Fibroblast of skin of right quadriceps (primary cell): ENCODE measurements at places on chromosomes 1 and 21.
A peak's percentile ranks its signal among the peaks of the same experiment; 100 is the strongest.

DNA sequence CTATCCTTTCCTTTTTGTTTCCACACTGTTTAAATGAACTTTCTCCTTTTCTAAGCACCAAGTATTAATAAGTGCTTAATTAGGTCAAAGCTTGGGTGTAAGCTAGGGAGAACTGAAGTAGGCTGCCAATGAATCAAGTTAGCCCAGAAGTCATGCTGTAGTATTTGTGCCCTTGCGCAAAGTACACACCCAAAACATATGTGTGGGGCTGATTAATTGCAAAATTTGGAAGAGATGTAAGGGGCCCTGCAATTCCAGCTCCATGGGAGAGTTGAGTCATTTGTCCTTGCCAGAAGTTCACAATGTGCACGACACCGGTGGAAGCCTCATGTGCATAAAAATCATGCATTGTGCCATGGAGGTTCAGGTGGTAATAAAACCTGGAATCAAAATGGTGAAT lies 18.6 kb upstream of the NTNG1 start:
- DNase-seq = no peak

GRCh38 chr21:34545079-34545884 lies 33.3 kb upstream of the KCNE1 start:
- DNase-seq = peak; percentile 92

- DNase-seq = no peak
Observed at GRCh38 chr1:183604815-183605214, 14.6 kb upstream of the NCF2 start.

- DNase-seq = no peak
Observed at GRCh38 chr21:41769111-41769510, 2.3 kb upstream of the RIPK4 start.

- DNase-seq = peak; percentile 50
Observed at GRCh38 chr1:235843461-235843961, 23.2 kb downstream of the LYST start.

DNA sequence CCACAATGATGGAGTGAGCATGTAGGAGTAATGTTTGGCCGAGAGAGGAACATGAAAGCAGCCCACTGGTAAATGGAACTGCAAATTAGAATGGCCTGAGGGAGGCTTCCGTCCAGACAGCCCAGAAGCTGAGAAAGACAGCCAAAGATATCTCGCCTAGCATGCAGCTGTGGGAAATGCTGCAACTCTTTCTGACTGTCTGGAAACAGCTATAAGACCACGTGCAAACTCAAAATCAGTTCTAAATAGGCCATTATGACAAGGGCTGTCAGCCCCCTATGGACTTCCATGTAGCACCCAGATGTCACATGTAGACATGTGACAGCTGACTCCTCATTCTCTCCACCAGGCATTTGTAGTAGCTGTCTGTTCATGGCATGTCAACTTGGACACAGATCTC lies 62.9 kb upstream of the ATP1A1 start:
- no peak for DNase-seq

DNA sequence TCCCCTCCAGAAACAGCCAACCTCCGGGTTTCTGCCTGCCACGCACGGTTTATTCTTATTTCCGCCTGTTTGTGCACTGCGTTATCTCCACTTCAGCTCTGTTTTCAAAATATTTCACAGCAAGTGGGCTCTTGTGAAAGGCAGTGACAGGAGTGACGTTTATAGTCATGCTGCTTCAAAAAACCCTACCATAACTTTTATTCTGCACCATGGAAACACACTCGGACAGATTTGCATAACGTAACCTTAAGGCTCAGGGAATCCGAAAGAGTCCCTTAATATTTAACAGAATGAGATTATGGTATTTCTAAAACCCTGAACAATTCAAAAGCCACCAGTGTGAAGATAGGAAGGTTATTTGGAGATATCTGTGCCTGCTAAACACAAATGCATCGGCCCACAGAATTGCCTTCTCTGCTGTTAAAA lies 782 bp upstream of the SDE2 start:
- DNase-seq = no peak

- no peak for DNase-seq
Observed at GRCh38 chr1:167434306-167434705, 84.0 kb downstream of the CD247 start.

DNA sequence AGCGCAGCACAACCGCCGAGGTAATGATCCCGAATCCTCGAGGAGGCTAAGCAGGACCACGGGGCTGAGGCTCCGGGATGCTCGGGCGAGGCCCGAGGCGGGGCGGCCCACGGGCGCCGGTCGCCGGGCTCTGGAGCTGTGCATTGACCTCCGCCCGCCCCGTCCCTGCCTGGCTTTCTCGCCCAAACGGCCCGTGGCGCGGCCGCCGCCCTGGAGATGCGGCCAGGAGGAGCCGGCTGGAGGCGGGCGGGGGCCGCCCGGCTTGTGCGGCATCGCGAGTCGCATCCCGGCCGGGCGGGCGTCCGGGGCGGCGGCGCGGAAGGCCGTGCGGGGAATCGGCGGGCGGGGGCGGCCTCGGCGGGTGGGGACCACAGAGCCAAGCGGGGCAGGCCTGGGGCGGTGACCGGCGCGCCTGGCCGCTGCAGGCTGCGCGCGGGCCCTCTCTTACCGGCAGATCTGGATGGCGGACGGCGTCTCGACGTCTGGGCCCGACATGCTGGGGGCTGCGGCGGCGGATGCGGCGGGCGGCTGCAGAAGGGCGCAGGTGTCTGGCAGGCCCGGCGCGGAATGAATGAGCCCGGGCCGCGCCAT lies 663 bp downstream of the ACOT7 start:
- DNase-seq = no peak

- no peak for DNase-seq
Observed at GRCh38 chr21:28865488-28866186, 127.0 kb downstream of the LTN1 start.

GRCh38 chr1:226934483-226935237 lies 5.4 kb upstream of the COQ8A start:
- DNase-seq = no peak

- DNase-seq = peak; percentile 18
Observed at GRCh38 chr1:198656500-198656932, 17.7 kb downstream of the PTPRC start.

- peak; percentile 80 for DNase-seq
Observed at GRCh38 chr1:155255243-155256007, at the start of gene ENTREP3. ENTREP3 (minus strand) TSS chr1:155255483; CDS start chr1:155254877, 606 bp downstream.

- DNase-seq = no peak
Observed at GRCh38 chr1:152645146-152645545, 18.0 kb upstream of the LCE2D start.

- no peak for DNase-seq
Observed at GRCh38 chr1:109824349-109825115, 60.8 kb upstream of the EPS8L3 start.

GRCh38 chr1:222761083-222761482 lies 24.1 kb downstream of the FAM177B start:
- no peak for DNase-seq

GRCh38 chr1:109610609-109611307 lies 8.7 kb downstream of the GNAT2 start:
- DNase-seq = peak; percentile 56

GRCh38 chr1:31238986-31239613 lies 587 bp downstream of the NKAIN1 start:
- no peak for DNase-seq

DNA sequence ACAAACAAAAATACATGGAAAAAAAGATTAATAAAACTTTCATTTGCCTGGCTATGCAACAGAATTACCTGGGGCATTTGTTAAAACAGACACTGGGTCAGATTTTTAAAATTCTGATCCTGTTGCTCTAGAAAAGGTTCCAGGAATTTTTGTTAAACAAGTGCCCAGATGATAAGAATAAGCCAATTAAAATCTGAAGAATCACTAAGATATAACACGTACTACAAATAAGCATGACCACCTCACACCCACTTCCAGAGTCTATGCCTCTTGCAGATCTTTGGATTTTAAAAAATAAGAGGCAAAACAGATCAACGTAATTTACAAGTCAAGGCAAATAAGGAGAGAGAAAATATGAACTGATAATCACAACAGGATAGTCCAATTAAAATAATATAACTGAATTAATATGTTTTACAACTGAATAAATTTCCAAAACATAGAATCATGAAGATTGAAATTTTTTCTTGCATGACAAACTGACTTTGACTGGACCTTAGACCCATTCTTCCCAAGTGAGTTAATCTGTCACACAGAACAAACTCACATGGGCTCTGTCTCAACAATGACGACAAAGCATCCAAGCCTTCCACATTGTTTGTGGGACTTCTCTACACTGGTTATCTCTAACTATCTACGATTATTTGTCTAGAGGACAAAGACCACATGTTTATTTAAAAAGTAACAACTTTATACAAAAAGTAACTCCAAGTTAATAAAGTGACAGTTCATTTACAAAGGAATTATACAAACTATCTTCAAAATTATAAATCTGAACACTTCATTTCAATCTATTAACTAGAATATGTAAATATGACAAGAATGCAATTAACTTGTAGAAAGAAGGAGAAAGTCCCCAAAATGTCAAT lies 56.9 kb downstream of the COP1 start:
- DNase-seq = no peak

DNA sequence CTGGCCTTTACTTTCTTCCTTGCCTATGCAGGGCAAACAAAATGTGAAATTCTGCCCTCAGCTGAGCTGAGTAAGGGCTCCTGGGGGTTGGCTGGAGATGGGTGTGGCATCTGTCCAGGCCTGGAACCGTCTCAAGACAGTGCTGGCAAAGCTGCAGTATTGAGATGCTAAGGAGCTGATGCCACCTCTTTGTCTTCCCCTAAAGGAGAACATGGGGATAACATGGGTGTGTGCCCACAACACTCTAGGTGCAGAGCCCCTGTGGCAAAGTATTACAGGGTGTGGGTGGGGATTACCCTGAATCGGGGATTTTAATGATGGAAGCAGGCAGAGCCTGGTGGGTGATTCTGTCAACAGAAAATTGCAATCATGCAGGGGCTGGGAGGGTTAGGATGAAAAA lies 2.5 kb upstream of the ST3GAL3 start:
- DNase-seq = no peak

DNA sequence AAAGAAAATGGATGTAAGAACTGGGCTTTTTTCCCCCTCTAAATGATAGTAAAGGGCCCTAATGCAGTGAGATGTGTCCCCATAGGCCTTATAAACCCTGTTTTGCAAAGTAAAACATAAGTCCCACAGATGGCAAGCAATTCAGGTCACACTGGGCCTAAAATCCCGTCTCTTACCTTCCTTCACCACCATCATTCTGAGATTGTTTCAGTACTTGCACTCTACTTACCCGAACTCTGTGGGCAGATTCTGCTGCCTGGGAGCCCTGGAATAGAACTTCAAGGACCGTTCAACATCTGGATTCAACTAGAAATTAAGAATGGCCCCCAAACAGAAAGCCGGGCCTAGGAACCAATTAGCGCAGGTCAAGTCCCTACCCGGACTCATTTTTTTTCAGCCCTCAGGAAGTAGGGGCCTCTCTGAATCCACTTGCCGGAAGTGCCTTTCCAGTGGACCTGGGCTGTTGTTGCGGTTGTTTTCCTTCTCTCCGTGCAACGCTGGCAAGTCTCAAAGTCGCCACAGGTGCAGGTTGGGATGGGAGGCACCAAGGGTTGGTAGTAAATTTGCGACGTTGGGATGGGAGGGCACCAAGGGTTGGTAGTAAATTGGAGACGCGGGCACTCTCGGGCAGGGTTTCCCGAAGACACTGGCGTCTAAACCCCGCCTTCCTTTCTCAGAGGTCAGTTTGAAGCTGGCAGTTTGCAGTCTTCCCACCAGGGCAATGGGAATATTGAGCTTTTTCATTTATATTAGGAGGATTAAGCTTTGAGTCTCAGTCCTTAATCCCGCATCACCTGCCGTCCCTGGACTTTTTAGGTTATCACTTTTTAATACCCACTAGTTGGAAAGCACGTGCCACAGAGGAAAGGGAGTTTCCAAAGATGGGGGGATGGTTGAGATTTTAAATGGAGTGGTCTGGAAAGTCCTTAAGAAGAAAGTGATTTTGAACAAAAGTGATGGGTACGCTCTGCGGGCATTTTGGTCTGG lies at the start of gene TMEM69:
Gene TMEM69 (plus strand): TSS at position 428 of the 987 bp plus-strand sequence. CDS start 2,888 bp downstream, outside the sequence.
- peak; percentile 92 for DNase-seq

- DNase-seq = no peak
Observed at GRCh38 chr1:80083892-80084291, 1077.4 kb upstream of the ADGRL4 start.

- no peak for DNase-seq
Observed at GRCh38 chr21:30468900-30469714, 11.1 kb downstream of the KRTAP19-1 start.

GRCh38 chr1:243407284-243408018 lies 151.6 kb downstream of the SDCCAG8 start:
- DNase-seq = peak; percentile 72

- no peak for DNase-seq
Observed at GRCh38 chr1:117633936-117634335, 28.1 kb downstream of the TENT5C start.

GRCh38 chr1:54218883-54219687 lies 19.1 kb downstream of the MRPL37 start:
- no peak for DNase-seq

- DNase-seq = peak; percentile 7
Observed at GRCh38 chr1:220696863-220697231, 6.7 kb downstream of the C1orf115 start.

- DNase-seq = no peak
Observed at GRCh38 chr21:46493828-46494227, 35.1 kb downstream of the DIP2A start.

- peak; percentile 5 for DNase-seq
Observed at GRCh38 chr1:187624812-187625545, 796.2 kb downstream of the PLA2G4A start.

GRCh38 chr1:247373721-247374141 lies 42.1 kb upstream of the ZNF496 start:
- peak; percentile 21 for DNase-seq

DNA sequence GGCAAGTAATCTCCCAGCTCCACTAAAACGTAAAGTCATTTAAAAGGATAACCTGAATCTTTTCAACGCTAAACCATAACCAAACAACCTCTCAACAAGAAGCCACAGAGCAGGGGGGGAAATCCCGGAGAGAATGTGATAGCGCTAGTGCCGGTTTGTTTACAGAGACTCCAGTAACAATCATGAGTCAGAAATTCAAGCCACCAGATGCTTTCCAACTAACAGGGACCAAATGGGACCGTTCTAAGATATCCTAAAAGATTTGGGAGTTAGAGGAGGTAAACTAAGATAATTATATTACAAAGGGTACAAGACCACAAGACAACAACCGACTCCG lies 825 bp downstream of the DCAF8 start:
- peak; percentile 74 for DNase-seq

- DNase-seq = no peak
Observed at GRCh38 chr1:224458996-224459395, 24.4 kb upstream of the WDR26 start.

DNA sequence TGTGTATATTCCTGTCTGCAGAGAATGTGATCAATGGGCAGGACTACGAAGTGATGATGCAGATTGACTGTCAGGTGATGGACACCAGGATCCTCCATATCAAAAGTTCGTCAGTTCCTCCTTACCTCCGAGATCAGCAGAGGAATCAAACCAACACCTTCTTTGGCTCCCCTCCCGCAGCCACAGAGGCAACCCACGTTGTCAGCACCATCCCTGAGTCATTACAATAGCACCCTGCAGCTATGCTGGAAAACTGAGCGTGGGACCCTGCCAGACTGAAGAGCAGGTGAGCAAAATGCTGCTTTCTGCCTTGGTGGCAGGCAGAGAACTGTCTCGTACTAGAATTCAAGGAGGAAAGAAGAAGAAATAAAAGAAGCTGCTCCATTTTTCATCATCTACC lies 65.2 kb downstream of the OLFML2B start:
- DNase-seq = peak; percentile 53

GRCh38 chr1:48930011-48930410 lies 153.3 kb upstream of the BEND5 start:
- DNase-seq = no peak

GRCh38 chr1:234997201-234997895 lies 131.3 kb downstream of the TOMM20 start:
- peak; percentile 99 for DNase-seq

- peak; percentile 10 for DNase-seq
Observed at GRCh38 chr21:31927689-31928353, 55.0 kb downstream of the HUNK start.
